Brain (organoid and tissue), 16 donors: ENCODE measurements at places on chromosomes 1 and 21. TPM values are rescaled to one million over a fixed set of nuclear protein-coding genes. Genes with fewer than 3 reads are reported as not detected.

The S1PR1 gene
- polyA plus RNA-seq, result 27.3 TPM

The GNG4 gene
- 280 TPM for polyA plus RNA-seq

The FMO5 gene
- 4.5 TPM for polyA plus RNA-seq

The PLCH2 gene
- polyA plus RNA-seq, result 5.5 TPM

The OMA1 gene
- 7.4 TPM for polyA plus RNA-seq

The SPSB1 gene
- 10.1 TPM for polyA plus RNA-seq

The TTC24 gene
- polyA plus RNA-seq, result not detected

The ADAR gene
- 106 TPM for polyA plus RNA-seq

The PGLYRP3 gene
- not detected for polyA plus RNA-seq

The ADIPOR1 gene
- polyA plus RNA-seq, result 139 TPM

The EXO1 gene
- polyA plus RNA-seq, result 12.8 TPM

The NME7 gene
- 19.9 TPM for polyA plus RNA-seq

The RNF187 gene
- polyA plus RNA-seq, result 531 TPM

The DNM3 gene
- polyA plus RNA-seq, result 5.5 TPM

The BRDT gene
- polyA plus RNA-seq, result not detected

The KANK4 gene
- polyA plus RNA-seq, result 1.7 TPM

The PAQR7 gene
- 7.7 TPM for polyA plus RNA-seq

The SYNC gene
- polyA plus RNA-seq, result 1.9 TPM

The CD1D gene
- polyA plus RNA-seq, result 0.19 TPM

The WNT9A gene
- 3.4 TPM for polyA plus RNA-seq

The ZBTB8A gene
- 6.8 TPM for polyA plus RNA-seq

The LCE1B gene
- polyA plus RNA-seq, result not detected

The GNAT2 gene
- polyA plus RNA-seq, result not detected

The SPRR1A gene
- 91.9 TPM for polyA plus RNA-seq

The RORC gene
- 3.1 TPM for polyA plus RNA-seq

The VCAM1 gene
- 2.8 TPM for polyA plus RNA-seq

The OR2T29 gene
- not detected for polyA plus RNA-seq

The TNFRSF9 gene
- polyA plus RNA-seq, result not detected

The KRTAP21-1 gene
- polyA plus RNA-seq, result not detected

The S100A12 gene
- polyA plus RNA-seq, result 1.1 TPM

The HSD3B2 gene
- not detected for polyA plus RNA-seq

The RSPO1 gene
- polyA plus RNA-seq, result not detected

The LCE1D gene
- not detected for polyA plus RNA-seq

The SPATA45 gene
- not detected for polyA plus RNA-seq

The CYP4X1 gene
- 1.6 TPM for polyA plus RNA-seq

The ATAD3C gene
- polyA plus RNA-seq, result 10.3 TPM

The ESRRG gene
- 4.4 TPM for polyA plus RNA-seq

The C8B gene
- not detected for polyA plus RNA-seq

The SELP gene
- polyA plus RNA-seq, result 0.29 TPM

The KCNN3 gene
- polyA plus RNA-seq, result 5.1 TPM

The S100A7 gene
- polyA plus RNA-seq, result not detected

The HES2 gene
- polyA plus RNA-seq, result not detected

The SH2D2A gene
- polyA plus RNA-seq, result 0.36 TPM

The KRTAP11-1 gene
- polyA plus RNA-seq, result not detected

The NCMAP gene
- 0.10 TPM for polyA plus RNA-seq

The CFHR4 gene
- polyA plus RNA-seq, result not detected

The CFHR5 gene
- polyA plus RNA-seq, result not detected

The CACHD1 gene
- polyA plus RNA-seq, result 6.4 TPM

The EIF2D gene
- polyA plus RNA-seq, result 58.6 TPM
